ENCODE measurements at places on chromosomes 13 and 19.

GRCh38 chr13:46665633-46666482 is 112.9 kb downstream of the LRCH1 start:
- no peak for DNase-seq

- no peak for DNase-seq
Observed at GRCh38 chr19:51157265-51157664, 15.2 kb downstream of the SIGLEC7 start.

- DNase-seq, result no peak
Observed at GRCh38 chr13:54975676-54976075, 1947.1 kb downstream of the OLFM4 start.

GRCh38 chr19:49396738-49397505 is 8.9 kb downstream of the KASH5 start:
- no peak for DNase-seq

DNA sequence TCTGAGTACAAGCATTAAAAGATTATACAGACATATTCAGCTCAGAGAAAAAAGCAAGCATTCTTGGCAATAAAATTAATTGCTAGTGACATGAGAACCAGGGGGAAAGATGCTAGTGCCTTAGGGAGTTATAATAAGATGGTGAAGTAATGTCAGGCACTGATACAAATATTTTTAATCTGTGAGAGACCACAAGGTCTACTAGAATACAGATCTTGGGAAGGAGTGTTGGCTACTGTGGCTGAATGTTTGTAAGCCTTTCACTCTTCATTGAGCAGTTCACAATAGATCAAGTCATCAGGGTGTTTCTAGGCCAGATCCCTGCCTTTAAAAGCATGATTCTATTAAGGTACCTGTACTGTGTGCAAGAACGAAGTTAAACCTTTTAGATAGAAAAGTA is 16.4 kb downstream of the FREM2 start:
- no peak for DNase-seq

- DNase-seq, result no peak
Observed at GRCh38 chr19:57978586-57979289, 4.4 kb upstream of the C19orf18 start.

GRCh38 chr19:5914946-5915781 is 1.1 kb downstream of the CAPS start:
- DNase-seq, result no peak

- DNase-seq, result no peak
Observed at GRCh38 chr13:34364633-34365032, 546.7 kb downstream of the RFC3 start.

DNA sequence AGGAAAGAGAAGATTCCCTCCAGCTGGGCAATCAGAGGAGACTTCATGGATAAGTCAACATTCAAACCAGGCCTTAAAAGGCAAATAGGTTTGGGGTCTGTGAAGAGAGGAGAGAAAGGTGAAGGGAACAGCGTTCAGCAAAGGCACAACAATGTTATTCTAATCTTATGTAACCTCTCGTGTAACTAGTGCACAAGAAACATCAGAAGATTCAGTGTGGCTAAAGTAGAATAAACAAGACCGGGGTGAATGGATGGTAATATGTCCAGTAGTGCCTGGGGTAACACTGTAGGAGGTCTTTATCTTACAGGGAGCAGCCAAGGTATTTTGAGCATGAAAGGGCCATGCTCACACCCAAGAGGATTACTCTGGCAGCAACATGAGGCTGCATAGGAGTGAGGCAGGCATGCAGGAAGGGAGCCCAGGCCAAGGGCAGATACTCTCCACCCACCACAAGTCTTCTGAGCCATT is 24.1 kb downstream of the LHFPL6 start:
- no peak for DNase-seq

GRCh38 chr13:29453617-29454011 is 141.9 kb downstream of the SLC7A1 start:
- DNase-seq, result no peak

DNA sequence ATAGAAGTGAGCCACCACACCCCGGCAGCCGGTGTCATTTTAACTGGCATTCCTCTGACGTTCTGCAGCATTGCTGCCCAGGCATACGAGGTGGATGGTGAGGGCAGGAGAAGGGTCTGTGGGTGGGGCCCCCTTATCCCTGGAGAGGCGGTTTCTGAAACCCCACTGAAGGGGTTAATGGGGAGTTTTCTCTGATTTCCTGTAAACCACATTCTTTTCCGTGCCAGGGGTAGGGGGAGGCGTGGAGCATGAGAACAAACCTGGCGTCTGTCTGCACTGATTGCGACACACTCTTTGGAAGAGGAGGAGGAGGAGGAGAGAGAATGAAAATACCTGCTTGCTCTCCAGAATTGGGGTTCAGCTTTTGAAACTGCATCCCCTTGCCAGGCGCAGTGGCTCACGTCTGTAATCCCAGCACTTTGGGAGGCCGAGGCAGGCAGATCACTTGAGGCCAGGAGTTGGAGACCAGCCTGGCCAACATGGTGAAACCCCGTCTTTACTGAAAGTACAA is 2.7 kb upstream of the C3 start:
- DNase-seq, result no peak

GRCh38 chr19:41225238-41226052 is 6.4 kb downstream of the AXL start:
- DNase-seq, result peak; percentile 58

DNA sequence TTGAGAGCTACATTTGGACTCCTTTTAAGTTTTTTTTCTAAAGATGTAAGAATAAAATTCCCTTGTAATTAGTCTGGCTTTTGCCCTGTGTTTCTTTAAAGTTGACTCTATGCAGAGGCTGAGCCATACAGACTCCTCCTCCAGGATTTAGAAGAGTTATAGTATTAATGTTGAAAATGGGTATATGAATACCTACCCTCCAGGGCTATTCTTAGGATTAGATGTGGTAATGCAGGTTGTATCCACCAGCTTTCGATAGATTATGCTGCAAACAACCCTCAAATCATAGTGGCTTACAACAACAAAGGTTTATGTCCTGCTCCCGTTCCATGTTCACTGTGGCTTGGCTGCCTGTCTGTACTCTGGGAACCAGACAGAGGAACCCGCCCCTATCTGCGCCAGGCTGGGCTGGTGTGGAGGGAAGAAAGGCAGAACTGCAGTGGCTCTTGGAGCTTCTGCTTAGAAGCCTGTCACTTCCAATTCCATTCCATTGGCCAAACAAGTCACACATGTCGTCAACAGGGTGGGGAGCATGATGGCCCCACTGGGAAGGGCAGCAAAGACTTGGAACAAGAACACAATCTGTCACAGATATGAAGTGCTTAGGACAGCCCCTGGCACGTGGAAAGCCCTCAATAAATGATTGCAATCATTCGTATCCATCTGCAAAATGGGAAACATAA is 290.8 kb downstream of the FOXO1 start:
- no peak for DNase-seq

- no peak for DNase-seq
Observed at GRCh38 chr13:49810567-49811526, 18.4 kb upstream of the KPNA3 start.

DNA sequence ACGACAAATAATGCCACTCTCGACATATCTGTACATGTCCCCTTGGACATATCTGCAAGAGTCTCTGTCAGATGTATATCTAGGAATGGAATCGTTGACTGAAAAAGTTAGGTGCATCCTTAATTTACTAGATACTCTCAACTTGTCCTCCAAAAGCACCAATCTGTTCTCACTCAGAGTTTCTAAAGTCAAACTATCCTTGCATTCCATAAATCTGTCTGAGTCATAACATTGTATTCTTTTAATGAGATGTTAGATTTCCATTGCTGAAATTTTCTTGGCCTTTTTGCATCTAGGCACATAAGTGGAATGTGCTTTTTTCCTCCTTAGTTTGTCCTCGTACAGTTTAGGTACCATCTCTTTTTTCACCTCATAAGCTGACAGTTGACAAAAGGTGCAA is 139.8 kb downstream of the PTPRS start:
- no peak for DNase-seq

- no peak for DNase-seq
Observed at GRCh38 chr13:98784666-98785065, 32.2 kb upstream of the SLC15A1 start.

DNA sequence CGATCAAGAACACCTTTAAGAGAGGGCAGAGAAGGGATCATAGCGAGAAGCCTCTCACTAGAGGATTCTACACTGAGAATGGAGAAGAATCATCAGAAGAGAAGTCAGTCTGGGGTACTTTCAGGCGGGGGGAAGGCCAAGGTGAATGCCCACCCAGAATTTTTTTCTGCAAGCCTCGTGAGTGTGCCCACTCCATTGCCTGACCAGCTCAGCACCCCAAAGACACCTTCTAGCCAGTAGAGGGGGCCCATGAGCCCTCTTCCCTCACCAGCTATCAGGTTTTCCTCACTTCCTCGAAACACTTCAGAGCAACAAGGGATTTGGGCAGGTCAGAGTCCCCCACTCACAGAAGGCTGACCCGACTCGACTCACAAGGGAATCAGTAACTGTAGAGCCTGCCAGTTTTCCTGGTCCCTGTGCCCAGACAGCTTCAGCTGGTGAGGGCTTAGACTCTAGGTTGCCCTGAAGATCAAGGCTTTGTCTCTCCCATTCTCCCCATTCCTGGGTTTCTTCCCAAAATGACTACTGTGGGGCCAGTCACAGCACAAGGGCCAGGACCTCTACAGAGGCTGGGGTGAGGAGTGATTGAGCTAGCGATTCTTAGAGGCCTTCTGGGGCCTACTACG is 18.4 kb downstream of the NLRP13 start:
- DNase-seq, result no peak

DNA sequence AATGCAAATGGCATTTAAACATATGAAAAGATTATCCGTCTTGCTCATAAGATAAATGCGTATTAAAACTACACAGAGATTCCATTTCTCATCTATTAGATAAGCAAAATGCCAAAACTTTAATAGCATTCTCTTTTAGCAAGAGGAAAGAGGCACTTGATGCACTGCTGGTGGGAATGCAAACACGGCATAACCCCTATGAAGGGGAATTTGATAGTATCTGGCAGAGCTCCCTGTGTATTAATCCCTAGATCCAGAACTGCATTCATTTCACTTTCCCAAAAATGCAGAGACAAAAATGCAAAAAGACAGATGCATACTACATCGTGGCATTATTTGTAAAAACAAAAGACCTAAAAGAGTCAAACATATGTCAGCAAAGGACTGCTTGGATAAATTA is 193.6 kb upstream of the STARD13 start:
- DNase-seq, result no peak

DNA sequence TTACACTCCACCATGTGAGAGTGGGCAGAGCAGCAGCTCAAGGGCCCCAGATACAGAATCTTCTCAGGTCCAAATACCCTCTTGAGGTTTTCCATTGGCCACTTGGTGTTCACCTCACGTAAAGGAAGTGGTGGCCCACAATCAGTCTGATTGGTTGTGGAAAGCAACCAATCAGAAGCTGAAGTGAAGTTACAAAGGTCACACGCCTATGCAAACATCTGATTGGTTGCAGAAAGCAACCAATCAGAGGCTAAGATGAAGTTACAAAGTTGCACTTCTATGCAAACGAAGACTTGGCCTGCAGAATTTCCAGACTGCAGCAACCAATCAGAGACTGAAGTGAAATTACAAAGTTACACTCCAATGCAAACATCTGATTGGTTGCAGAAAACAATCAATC is 14.3 kb upstream of the TM9SF2 start:
- DNase-seq, result no peak

GRCh38 chr19:1828279-1829238 is 16.5 kb upstream of the ATP8B3 start:
- no peak for DNase-seq

- no peak for DNase-seq
Observed at GRCh38 chr13:113939129-113939943, 34.5 kb downstream of the C13orf46 start.

DNA sequence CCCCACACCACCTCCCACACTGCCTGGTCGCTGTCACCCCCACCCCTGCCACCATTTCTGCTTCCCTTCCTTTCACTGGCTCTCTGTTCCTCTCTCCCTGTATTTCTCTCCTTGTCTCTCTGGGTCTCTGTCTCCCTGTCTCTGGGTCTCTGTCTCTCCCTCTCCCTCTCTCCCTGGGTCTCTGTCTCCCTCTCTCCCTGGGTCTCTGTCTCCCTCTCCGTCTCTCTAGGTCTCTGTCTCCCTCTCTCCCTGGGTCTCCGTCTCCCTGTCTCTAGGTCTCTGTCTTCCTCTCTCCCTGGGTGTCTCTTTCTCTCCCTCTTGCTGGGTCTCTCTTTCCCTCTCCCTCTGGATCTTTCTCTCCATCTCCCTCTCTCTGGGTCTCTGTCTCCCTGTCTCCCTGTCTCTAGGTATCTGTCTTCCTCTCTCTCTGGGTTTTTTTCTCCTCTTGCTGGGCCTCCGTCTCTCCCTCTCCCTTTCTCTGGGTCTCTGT is 21.6 kb downstream of the KLHL26 start:
- no peak for DNase-seq

GRCh38 chr19:40466985-40467734 is at the start of gene SPTBN4:
Gene SPTBN4 (plus strand): TSS chr19:40467001. CDS start chr19:40472622, 5,621 bp downstream.
- no peak for DNase-seq

DNA sequence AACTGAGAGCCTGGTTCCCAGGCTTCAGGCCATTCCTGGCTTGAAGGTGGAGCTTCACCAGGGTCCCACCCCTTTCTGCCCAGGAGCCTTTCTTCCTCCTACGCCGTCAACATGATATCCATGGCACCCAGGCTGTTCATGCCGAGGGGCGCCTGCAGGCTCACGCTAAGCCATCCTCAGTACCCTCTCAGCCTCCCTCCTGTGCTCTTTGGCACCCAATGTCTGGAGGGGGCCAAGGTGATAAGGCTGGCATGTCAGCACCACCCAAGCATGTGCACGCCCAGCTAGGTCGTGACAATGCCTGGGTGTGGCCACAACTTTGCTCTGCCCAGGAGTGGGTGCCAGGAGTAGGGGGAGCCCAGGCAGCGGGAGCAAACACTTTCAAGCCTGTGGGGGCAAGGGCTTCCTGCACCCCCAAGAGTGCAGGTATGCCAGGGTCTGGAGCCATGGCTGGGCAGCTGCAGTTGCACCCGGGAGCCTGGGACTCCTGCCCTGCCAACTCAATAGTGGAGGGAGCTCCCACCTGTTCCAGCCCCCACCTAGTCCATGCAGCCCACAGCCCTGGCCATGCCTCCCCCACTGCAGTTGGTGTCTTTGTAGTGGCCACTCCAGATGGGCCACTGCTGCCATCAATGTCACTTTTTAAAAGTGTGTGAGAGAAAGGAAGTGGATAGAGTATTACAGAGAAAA is 219.9 kb downstream of the MAB21L1 start:
- DNase-seq, result no peak

GRCh38 chr19:13794757-13795589 is at the start of gene ZSWIM4:
Gene ZSWIM4 (plus strand): TSS chr19:13795443. CDS start chr19:13795649, 206 bp downstream.
- peak; percentile 96 for DNase-seq

- peak; percentile 69 for DNase-seq
Observed at GRCh38 chr19:34269968-34270621, 15.7 kb downstream of the GARRE1 start.

GRCh38 chr19:3547301-3547731 is 8.3 kb downstream of the TEKTIP1 start:
- peak; percentile 39 for DNase-seq

DNA sequence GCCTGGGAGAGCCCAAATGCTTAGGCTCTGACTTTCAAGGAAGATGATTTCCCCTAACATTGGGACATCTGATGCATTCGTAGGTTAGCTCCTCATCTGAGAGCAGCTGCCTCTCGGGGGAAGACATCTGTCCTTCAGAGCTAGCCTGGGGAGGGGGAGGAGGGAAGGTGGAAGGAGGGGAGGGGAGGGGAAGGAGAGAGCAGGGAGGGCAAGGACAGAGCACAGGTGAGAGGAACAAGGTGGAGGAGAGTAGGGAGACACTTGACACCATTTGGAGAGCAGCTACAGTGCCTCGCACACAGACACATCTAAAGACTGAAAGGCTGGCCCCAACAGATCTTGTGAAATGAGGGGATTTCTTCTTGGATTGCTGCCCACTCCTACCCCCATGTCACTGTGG is 103.8 kb downstream of the ZDHHC20 start:
- DNase-seq, result no peak
